ENCODE measurements at places on chromosomes 4 and X.

DNA sequence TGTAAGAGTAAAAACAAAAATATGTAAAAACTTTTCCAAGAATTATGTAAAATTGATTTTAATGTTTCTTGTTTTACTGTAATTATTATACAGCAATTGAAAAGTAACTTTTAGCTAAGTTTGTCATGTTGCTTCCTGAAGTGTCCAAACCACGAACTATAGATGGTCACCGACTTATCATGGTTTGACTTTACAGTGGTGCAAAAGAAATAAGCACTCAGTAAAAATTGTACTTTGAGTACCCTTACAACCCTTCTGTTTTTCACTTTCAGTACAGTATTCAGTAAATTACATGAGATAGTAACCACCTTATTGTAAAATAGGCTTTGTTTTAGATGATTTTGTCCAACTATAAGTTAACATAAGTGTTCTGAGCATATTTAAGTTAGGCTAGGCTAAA is 93.8 kb downstream of the SLC10A6 start:
- no peak for DNase-seq

GRCh38 chrX:132594129-132594528 is 105.3 kb upstream of the MBNL3 start:
- no peak for DNase-seq

DNA sequence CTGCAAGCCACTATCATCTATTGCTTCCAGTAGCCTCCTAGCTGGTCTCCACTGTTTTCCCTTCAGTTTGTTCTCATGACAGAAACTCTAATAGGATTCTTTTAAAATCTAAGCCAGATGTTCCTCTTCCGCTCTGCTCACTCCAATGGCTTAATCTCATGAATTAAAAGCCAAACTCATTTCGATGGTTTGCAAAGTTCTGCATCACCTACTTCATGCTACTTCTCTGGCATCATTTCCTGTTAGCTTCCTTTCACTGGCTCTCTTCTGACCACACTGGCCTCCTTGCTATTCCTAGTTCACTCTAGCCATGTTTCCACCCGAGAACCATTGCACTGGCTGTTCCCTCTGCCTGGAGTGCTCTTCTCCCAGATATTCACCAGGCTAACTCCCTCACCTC is 102.0 kb upstream of the LSM6 start:
- DNase-seq, result no peak

DNA sequence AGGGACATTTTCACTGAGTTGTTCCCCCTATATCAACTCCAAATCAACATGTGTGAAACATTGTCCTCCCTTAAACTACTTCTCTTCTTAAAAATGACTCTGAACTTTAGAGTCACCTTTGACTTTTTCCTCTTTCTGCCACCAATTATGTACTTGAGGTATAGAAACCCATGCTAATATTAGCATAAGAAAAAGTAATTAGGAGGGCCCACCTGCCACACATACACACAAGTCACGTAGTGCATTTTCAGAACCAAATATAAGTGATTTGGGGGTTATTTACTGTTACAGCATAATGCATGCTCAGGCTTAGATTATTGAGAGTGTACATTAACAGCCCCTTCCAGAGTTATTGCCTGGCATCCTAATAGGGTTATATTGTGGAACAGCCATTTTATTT is 432.7 kb downstream of the ZIC3 start:
- no peak for DNase-seq

DNA sequence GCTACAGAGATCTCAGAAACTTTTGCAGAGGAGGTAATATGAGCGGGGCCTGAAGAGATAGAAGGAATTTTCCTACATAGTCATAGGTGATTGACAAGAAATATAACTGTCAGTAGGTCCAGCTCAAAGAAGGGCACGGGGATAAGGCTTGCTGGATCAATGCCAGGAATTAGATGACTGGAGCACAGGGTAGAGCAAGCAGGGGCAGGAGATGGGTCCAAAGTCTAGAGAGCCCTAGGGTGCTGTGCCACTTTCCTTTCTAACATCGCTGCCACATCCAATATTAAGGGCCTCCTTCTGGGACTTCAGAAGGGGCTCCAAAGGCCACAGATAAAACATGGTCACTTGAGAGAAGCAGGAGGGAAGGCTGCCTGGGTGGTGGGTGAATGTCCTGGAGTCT is 402.2 kb downstream of the MID1IP1 start:
- no peak for DNase-seq

GRCh38 chrX:147179625-147180024 is 365.1 kb upstream of the CXorf51A start:
- DNase-seq, result no peak

DNA sequence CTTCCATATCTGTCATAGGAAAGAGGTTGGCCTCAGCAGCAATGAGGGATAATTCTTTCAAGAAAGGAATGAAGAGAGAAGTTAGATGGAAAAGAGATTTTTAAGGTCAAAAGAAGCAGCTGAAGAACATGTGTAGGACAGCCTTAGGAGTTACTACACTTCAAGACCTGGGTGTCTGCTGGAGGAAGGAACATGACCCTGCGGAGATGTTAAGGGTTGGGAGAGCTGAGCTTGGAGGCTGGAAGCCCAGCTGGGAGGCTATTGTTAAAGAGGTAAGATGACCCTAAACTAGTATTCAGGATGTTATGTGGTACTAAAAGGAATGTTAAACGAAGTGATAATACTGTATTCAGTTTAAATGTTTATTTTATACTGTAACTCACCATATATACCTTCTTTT is 15.0 kb downstream of the HADH start:
- DNase-seq, result no peak

DNA sequence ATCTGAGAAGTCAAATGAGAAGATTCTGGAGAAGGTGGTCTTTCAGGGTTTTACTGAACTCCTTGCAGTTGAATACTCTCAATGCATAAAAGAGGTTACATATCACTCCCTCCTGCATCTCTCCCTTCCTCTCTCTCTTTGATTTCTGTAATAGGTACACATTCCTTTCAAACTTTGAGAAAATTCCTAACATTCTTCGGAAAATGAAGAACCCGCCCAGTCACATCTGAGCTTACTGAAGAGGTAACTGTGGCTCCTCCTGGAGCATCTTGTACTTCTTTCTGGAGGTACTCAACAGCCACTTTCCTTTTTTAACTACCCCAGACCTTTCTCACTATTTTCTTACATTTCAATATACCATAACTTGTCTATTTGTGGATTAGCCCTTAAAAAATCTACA is 24.7 kb downstream of the NDST3 start:
- no peak for DNase-seq

- no peak for DNase-seq
Measured at GRCh38 chr4:156766846-156767245, 204.8 kb downstream of the PDGFC start.

DNA sequence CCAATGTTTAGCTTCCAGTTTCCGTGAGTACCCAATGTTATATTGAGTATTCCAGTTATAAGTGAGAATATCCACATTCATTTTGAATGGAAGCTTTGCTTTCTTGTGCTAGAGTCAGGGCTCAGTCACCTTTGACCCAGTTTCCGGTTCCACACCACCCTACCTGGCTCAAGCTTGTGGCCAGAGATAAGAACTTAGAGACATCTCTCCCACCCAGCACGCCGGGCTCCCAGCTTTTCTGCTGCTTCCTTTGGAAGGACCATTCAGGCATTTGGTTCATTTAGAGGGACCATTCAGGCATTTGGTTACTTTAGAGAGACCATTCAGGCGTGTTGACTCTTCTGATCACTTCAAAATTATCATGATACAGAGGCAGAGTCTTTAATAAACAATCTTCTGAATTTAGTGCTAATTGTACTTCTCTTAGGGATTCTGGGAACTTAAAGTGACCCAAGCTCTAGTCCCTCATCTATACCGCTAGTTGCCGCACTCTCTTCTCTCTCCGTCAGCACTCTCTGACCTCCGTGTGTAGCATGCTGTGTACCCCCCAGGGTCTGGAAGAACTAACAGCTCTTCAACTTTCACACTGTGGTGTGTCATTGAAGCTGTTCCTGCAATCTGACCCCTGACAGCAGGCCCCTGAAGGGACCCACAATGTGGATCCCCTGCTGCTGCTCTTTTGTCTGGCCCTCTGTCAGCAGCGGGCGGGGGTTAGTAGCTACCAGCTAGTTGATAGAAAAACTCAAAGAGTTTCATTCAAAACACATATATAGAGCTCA is 943.1 kb downstream of the ARAP2 start:
- DNase-seq, result no peak

DNA sequence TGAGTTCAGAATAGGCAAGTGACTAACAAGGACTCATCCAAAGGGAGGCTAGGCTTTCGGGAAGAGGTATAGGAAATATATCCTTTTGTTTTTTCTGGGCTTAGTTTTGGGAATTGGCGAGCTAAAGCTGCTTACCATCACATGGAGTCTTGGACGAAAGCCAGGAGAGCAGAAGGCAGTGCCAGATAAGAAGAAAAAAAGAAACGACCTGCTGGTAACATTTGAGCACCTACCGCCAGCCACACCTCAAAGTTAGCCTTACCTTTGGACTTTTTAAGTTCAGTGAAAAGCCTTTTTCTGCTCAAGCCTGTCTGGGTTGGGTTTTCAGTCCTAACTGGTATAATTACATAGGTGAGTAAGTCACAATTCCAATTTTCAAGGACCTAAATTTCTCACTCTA is 85.1 kb upstream of the LCORL start:
- no peak for DNase-seq

All from CD4-positive, alpha-beta T cell treated with Interleukin-4 for 1 hour (primary cell).